ENCODE measurements at places on chromosomes 5 and 9.

DNA sequence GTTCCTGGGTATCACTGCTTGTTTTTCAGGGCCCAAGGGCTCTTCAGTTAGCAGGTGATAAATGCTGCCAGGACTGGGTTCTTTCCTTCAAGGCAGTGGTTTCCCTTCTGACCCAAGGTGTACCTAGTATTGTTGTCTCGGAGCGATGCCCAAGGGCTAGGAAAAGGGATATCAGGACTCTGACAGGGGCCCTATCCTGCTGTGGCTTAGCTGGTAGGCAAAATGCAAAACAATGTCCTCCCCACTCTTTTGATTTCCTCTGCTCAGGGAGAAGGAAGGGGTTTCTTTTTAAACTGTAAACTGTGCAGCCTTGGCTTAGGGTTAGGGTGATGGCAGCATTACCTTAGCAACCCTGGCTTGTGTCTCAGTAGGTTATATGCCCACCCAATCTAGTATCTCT is 508.8 kb upstream of the CTNND2 start:
- no peak for DNase-seq

DNA sequence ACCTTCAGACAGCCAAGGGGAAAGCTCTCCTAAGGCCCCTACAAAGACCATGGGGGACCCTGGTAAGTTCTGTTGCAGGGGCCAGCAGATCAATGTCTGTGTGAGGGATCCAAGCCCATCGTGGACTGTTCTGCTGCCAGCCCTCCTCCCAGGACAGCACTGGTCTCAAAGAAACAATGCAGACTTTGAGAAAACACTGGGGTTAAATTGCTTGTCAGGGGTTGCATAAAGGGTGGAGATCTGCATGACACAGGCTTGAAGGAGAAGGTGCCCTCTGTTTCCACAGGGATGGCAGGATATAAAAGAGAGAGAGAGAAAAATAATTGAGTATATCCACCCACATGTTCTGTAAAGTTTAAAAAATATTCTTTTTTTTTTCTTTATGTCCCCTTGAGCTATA is 157.6 kb upstream of the TBC1D2 start:
- DNase-seq: no peak

- DNase-seq: no peak
Measured at GRCh38 chr5:124677374-124678351, 68.8 kb downstream of the ZNF608 start.

DNA sequence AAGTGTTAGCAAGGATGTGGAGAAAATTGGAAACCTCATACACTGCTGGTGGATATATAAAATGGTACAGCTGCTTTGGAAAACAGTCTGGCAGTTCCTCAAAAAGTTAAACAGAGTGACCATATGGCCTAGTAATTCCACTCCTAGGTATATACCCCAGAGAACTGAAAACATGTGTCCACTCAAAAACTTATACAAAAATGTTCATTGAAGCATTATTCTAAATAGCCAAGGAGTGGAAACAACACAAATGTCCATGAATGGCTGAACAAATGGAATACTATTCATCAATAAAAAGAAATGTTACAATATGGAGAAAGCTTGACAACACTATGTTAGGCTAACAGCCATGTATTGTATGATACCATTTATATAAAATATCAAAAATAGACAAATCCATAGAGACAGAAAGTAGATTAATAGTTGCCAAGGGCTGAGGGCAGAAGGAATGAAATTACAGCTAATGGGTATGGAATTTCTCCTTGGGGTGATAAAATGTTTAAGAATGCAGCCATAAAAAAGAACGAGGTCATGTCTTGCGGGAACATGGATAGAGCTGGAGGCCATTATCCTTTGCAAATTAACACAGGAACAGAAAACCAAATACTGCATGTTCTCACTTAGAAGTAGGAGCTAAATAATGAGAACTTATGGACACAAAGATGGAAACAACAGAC is 33.6 kb upstream of the FBP1 start:
- DNase-seq: no peak

GRCh38 chr9:93065135-93065720 is 6.7 kb downstream of the SUSD3 start:
- no peak for DNase-seq

- DNase-seq: no peak
Measured at GRCh38 chr9:40927260-40927631, 201.2 kb downstream of the FOXD4L6 start.

GRCh38 chr9:21801683-21802417 is 586 bp upstream of the MTAP start:
- peak; percentile 43 for DNase-seq

- no peak for DNase-seq
Measured at GRCh38 chr5:58085800-58086199, 374.1 kb downstream of the PLK2 start.

DNA sequence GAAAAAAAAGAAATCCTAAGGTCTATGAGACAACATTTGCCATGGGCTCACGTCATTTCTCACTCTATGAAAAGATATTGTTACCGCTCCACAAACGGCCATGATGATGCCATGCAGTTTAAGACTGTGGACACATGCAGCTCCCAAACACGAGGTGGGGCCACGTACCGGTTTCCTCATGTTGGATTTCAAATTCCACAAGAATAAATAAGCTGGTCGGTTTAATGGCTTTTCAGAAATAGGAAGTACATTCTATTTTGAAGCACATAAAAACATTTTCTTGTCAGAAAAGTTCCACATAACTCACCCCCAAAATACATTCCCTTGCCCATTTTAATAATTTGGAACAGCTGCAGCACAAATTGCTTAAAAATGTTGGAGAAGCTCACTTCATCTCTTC is 130.6 kb downstream of the MYO10 start:
- no peak for DNase-seq

DNA sequence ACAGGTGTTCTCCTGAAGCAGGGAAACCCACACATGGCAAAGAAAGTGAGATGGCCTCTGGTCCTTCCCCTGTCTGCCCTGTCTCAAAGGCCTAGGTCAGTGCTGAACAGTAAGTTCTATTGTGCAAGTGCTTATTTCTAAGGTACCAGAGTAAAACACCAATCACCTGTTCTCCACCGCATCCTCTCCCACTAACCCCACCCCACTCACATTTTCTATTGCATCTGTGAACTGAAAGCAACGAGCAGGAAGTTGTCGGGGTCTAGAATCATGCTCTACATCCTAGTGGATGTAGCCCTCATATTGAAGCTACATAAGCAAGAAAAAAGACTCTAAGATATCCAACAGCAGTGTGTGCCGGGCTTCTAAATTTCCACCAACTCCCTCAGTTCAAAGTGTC is 265.9 kb downstream of the ENC1 start:
- no peak for DNase-seq

- DNase-seq: no peak
Measured at GRCh38 chr9:137804908-137805630, 72.5 kb upstream of the CACNA1B start.

- DNase-seq: no peak
Measured at GRCh38 chr5:135034963-135035677, 1.1 kb upstream of the PITX1 start.

DNA sequence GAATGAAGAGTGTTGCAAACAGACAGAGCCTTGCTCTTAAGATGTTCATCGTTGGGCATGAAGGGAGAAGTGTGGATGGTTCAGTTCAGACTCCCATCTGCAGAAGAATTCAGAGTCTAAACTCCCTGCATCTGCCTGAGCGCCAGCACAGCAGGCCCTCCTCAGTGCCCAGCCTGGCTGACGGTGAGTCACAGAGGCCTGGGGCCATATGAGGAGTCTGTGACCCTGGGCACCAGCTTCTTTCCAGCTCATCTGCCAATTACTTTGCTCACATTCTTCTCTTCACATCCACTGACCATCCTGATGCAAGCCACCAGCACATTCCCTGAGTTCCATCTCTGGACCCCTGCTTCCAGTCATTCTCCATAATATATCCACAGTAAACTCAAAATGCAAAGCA is 401.1 kb upstream of the TRPC7 start:
- no peak for DNase-seq

DNA sequence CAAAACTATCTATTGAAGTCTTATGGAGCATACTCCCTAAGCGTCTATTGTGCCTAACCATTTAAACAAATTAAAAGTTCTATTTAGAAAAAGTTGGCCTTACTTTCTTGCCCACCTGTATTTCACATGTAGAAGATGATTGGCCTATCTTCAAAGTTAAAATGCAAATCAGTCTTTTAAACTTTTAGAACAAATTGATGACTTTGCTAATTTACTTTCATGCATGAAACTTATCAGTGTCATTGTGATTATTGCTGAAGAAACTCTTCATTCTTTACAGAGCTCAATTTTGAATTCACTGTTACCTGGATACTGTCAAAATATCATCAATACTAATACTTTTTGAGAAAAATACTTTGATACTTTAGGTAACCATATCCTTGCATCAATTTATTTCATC is 216.1 kb downstream of the COX7C start:
- DNase-seq: no peak

- DNase-seq: no peak
Measured at GRCh38 chr5:76351176-76351575, 51.9 kb upstream of the IQGAP2 start.

GRCh38 chr5:22710660-22711059 is 142.5 kb downstream of the CDH12 start:
- no peak for DNase-seq

DNA sequence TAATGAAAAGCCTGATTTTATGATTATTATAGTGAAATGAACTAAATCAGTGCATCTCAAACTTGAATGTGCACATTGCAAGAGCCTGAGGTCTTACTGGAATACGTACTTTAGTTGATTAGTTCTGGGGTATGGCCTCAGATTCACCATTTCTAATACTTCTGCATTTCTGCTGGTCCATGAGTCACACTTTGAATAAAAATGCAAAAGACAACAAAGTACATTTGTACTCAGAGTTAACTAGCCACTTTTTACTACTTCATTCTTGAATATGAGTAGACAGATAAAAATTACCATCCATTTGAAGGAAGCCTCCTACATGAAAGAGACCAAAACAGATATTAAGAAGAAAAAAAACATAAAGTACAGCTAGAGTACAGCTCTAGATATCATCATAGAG is 27.1 kb upstream of the PRR16 start:
- no peak for DNase-seq

DNA sequence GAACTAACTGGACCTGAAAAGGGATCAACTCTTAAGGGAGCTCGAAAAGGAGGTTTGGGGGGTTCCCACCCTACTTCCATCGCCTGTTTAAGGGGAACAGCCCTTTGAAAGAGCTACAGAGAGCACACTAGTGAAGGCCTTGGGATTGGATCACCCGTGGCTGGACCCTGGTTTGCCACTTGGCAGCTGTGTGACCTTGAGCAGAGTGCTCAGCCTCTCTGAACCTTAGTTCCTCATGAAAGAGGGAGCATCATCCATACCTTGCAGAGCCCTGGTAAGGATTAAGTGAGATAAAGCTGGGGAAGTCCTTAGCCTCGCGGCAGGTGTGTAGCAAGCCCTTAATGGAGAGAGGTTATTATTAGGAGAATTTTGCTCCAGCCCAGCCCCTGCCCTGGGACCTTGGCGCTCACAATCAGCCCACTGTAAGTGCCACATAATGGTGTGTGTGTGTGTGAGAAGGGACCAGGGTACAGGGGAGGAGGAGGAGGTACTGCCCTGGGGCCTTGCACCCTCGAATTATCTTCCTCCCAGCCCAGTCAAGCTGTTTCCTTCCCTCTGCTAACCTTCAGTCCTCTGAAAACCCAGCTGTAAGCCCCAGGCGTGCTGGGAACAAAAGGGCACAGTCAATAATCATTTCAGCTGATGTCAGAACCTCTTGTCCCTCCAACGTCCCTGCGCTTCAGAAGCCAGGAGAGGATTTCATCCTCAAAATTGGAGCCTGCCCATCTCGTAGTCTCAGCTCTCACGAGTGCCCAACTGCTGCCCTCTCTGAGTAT is 42.9 kb downstream of the FOXI1 start:
- DNase-seq: peak; percentile 16

- no peak for DNase-seq
Measured at GRCh38 chr5:157280927-157281326, 15.0 kb downstream of the CYFIP2 start.

GRCh38 chr5:110218981-110219380 is 507.5 kb downstream of the TMEM232 start:
- no peak for DNase-seq

Data from liver (tissue), 10 donors.